ENCODE measurements at places on chromosomes 12 and 14.

DNA sequence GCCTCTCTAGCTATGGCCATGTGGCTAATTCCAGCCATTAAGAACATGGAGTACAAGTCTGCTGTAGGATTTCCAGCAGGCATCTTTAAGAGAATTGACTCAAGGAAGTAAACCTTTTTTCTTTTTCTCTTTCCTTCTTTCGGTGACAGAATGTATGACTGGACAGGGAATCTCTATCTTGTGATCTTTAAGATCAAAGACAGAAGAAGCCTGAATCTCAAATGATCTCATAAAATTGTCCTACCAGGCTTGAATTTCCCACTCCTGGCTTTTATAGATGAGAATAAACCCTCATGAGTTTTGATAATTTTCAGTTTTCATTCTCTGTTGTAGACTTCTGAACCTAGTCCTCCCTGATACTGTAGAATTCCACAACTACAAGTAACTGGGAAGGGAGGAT lies 11.4 kb downstream of the DUSP6 start:
- no peak for DNase-seq

DNA sequence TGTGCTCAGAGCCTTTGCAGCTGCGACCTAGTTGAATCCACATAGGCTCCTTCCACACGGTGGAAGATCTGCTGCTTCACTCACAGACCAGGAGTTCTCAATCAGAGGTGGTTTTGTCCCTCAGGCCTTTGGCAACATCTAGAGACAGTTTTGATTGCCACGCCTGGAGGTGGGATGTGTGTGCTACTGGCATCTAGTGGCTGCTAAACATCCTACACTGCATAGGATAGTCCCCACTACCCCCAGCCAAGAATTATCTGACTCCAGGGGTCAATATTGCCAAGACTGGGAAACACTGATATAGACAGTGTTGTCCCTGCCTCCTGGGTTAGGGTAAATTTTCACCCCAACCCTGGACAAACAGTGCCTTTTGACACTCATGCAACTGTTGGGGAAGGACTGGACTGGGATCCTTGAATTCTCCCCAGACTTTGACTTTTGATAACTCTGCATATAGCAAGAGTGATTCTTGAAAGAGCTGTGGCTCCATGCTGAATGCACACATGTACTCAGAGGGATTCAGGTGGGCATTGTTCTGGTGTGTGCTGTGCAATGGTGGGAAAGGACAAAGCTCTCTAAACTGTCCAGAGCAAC lies 39.8 kb downstream of the BAZ2A start:
- DNase-seq, result no peak

DNA sequence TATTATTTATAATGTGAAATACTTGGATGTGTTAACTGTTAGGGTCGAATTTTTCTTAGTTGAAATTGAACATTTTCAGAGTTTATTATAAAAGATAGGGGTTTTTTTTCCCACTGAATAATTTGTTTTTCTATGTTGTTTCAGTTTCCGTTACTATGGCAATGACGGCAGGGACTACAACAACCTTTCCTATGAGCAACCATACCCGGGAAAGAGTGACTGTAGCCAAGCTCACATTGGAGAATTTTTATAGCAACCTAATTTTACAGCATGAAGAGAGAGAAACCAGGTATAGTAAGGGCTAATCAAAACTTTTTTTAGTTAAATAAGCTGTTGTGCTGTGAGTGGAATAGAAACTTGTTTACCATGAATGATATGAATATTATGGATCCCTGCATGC lies 35.1 kb upstream of the BMAL2 start:
- no peak for DNase-seq

DNA sequence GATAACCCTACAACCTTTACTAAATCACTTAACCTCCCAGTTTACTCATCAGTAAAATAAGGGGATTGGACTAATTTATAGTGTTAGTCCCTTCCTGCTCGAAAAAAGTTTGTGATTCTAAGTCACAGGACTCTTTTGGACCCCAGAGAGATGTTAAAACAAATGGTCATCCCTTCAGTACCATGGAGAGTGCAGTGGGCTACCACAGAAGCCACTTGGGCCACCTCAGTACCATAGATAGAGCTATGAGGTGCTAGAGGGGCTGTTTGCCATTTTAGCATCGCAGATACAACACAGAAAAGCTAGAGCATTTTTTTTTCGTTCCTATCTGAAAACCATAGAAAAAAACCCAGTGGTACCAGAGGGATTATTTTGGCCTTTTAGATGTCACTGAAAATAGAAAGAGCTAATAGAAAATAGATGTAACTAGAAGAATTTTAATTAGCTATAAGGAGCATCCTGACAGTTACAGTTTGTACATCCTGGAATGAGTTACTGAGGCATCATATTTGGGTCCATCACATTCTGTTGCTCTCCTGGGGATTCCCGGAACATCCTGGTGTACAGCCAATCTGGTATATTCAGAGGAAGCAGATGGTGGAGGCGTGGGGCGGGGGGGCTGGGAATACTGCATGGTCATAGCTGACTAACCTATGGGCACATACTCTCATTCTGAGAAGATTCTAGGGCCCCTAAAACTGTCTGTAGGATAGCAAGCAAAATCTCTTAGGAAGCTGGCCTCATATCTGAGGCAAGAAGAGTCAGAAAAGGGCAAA lies 2.8 kb downstream of the ZNF219 start:
- peak; percentile 69 for DNase-seq

GRCh38 chr14:79009286-79009685 lies 839.1 kb downstream of the NRXN3 start:
- no peak for DNase-seq

DNA sequence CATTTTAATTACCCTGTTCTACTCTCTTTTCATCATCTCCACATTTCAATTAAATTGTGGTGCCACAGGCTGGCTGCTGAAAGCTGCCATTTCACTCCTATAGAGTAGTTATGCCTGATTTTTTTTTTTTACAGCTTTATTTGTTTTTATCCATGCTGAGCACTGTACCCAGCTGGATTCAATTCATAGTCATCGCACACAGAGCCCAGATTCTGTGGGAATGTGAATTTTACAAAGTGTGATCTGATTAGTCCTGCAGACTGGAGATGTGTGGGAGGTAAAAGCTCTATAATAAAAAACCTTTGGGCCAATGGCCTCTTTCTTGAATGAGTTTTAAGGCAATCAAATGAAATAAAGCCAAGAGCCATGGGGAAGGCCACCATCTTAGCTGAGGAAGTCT lies 190.2 kb downstream of the ANO4 start:
- no peak for DNase-seq
